NCI-H1436 (cell line): ENCODE measurements at places on chromosomes 1 and 21.

DNA sequence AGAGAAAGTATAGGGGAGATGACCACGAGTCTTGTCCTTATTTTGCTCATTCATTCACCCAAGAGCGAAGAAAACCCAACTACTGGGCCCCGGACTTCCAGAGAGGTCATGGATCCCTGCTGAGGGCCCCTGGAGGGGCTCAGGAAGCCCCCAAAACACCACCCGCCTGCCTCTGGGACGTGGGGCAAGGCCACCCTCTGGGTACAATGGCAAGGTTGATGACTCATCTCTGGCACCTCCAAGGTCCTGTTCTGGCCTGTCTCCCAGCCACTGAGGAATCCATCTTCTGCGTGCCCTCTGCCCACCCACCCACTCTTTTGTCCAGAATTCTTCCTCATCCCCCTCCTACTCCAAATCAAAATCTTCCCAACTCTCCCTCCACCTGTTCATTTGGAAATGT, 21.3 kb upstream of the PRDM15 start:
- no peak for DNase-seq

- no peak for DNase-seq
Measured at GRCh38 chr1:33824971-33825370, 38.9 kb upstream of the HMGB4 start.

- DNase-seq, result no peak
Measured at GRCh38 chr1:155002464-155003226, at the start of gene ZBTB7B. Gene ZBTB7B (plus strand): TSS chr1:155002802. CDS start chr1:155014661, 11,859 bp downstream.

DNA sequence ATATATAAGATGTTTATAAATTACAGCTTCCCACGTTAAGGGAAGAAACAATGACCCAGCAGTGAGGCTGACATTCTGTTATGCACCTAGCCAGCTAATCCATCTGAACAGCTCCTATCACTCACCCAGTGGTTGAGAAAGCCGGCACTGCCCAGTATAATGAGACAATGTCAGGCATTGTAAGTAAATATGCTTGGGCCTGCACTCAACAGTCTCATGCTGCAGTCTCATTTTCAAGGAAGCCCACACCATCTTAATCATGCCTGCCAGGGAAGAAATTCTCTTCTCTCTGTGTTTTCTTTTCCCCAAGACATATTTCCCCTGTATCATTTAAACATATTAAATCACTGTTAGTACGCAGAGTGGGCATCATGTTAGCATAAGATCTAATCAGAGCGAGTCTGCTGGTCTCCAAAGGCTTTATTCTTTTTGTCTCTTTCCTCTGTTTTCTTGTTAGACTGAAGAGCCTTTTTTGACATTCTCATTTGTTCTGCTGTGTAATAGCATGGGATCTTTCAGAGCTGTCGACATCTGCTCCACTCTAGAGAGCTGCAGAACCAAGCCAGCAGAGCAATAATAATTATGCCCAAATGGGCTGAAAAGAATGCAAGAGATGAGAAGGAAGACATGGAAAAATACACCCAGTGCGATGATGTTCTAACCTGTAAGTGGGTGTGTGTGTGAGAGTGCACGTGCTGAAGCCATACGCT, 67.6 kb upstream of the SLC22A15 start:
- no peak for DNase-seq

- DNase-seq, result no peak
Measured at GRCh38 chr1:240399381-240399780, 212.6 kb downstream of the GREM2 start.

DNA sequence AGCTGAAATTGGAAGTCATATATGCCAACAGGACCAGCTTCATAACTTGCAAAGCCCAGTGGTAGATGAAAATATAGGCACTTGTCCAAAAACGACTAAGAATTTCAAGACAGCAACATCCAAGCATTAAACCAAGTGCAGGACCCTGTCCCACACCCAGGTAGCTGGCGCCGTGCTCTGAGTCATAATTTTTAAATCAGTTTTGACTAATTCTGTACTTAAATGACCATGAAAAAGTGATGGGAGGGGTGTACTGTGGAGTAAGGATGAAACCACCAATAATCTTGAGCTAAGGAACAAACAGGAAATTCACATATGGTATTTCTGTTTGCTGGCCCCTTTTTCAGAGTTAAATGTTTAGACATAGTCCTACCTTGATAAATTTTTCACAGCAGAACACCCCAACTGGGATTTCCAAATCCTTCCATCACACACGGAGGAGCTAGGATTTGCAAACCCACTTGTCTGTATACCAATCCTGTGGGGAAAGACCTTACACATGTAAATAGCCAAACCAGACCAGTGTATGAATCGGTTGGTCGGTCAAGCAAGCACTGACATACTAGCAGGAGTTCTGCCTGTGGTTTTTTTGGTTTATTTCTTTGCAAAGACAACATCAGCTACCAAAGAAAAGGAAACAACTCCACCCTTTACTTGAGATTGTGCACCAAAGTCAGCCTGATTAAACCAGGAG, 235.7 kb upstream of the RAB4A start:
- DNase-seq, result no peak

- no peak for DNase-seq
Measured at GRCh38 chr1:214248311-214249085, 32.5 kb upstream of the SMYD2 start.

DNA sequence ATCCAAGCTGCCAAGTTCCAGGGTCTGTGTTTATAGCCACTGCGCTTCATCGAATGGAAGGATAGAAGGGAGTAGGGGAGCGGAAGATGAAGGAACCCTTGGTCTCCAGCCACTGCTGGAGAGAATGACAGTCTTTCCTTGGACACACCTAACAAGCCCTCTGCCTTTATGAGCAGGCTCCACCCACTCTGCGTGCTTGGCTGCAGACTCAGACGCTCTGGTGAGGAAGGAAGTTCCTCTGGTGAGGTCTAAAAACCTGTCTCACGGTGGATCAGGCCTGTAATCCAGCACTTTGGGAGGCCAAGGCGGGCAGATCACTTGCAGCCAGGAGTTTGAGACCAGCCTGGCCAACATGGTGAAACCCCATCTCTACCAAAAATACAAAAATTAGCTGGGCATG, 55.4 kb downstream of the MATN1 start:
- no peak for DNase-seq

- no peak for DNase-seq
Measured at GRCh38 chr1:233278631-233279030, 16.9 kb downstream of the PCNX2 start.
